SK-N-MC (cell line): ENCODE measurements at places on chromosomes 4 and X.

GRCh38 chr4:7887436-7887835 is 52.2 kb downstream of the AFAP1 start:
- DNase-seq, result peak; percentile 66

- no peak for DNase-seq
Measured at GRCh38 chr4:109079731-109080130, 222.7 kb downstream of the COL25A1 start.

- DNase-seq, result no peak
Measured at GRCh38 chr4:140743194-140743931, 12.8 kb downstream of the TBC1D9 start.

DNA sequence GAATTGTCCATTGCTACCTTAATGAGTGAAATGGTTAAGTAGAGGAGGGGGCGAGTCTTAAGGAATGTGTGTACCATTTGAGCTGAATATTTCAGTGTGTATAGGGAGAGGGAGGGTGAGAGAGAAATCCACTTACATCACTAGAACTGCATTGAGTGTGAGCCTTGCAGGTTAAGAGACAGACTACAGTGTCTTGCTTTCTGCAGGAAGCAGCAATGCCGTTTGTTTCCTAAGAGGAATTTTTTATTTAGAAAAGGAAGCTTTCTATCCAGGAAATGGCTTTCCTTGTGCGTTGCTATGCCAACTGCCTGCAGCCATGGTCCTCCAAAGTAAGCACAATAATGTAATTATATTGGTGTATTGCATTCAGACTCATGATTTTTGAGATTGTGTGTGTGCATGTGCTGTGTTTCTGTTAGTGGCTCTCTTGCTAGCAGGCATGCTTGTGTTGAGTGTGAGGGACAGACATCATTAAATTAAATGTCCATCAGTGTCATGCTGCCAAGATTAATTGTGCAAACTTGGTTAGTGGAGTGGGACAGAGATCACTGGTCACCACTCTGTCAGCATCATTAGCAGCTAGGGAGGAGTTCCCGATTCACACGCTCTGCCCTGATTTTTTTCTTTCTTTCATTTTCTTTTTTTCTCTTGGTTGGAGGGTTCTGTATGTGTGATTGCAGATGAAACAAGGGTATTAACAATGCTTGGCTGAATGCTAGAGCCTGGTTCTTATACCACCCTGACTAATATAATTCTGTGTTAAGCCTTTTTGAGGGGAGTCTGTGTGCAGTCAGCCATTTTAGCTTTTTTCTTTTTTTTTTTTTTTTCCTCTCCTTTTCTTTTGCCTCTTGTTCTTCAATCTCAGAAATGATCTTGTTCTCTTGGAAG is 164.3 kb downstream of the RAPGEF2 start:
- no peak for DNase-seq
